ENCODE measurements at places on chromosomes 13 and 19.
A peak's percentile ranks its signal among the peaks of the same experiment; 100 is the strongest.

- no peak for DNase-seq
Measured at GRCh38 chr19:17530586-17530985, 19.1 kb downstream of the PGLS start.

- DNase-seq, result no peak
Measured at GRCh38 chr13:48488995-48489394, 43.9 kb downstream of the RCBTB2 start.

DNA sequence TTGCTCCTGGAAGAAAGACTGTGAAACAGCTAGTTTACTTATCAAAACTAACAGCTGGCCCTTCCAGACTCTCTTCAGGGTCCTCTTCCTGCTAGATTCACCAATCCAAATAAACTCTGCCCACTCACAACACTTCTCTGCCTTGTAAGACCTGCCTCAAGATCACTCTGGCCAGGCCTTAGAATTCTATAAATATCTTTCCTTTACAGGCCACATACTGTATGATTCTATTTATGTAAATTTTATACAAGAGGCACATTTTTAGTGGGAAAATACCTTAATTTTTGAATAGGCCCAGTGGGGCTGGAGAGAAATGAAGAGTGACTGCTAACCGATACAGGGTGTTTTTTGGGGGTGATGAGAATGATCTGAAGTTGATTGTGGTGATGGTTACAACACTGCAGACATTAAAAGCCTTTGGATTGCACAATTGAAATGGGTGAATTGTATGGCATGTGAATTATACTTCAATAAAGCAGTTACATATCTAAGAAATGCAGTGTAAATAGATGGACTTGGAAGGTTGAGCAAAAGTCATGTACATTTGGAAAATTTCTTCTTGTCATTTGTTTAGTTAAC is 141.8 kb downstream of the GPC5 start:
- no peak for DNase-seq

- DNase-seq, result no peak
Measured at GRCh38 chr19:12113121-12113520, 27.0 kb downstream of the ZNF20 start.

- no peak for DNase-seq
Measured at GRCh38 chr19:41205995-41206394, 13.0 kb downstream of the CYP2S1 start.

DNA sequence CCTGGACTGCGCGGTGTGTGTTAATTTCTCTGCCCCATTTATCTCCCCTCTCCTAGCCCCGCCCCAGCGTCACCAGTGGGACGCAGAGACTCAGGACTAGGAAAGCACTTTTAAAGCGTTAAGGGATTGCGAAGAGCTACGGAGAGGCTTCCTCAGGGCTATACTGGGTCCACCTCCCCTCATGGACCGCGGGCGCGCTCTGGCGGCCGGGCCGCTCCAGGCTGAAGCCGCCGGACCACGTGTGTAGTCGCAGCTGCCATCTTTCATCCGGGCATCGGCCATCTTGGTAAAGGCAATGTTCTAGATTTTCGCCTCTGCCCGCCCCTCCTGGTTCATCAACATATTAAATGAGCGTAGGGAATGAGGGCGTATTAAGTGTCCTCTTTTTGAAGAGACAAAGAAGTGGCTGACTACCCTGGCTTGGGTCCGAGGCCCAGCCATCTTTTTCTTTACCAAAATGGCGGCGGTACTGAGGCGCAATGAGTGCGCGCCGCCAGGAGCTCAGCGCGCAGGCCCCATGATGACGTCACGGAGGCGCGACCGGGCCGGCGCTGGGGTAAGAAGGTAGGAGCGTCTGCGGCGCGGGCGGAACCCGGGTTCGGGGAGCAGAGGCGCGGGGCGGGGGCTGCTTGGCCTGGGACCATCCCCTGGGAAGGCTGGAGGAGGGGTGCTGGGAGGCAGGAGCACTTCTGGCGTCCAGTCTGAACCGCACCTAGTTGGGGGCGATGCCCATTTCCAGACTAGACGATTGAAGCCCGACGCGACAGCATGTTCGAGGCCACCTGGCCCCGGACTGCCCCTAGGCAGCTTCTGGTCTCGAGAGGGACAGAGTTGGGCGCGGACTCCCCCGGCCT is at the start of gene CCDC124:
TSS of gene CCDC124 (plus strand) at position 531 of the 854 bp plus-strand sequence. CDS start 3,406 bp downstream, outside the sequence.
- DNase-seq, result peak; percentile 84

GRCh38 chr19:35911790-35912189 is 3.7 kb upstream of the TYROBP start:
- DNase-seq, result no peak

- DNase-seq, result no peak
Measured at GRCh38 chr13:44300895-44301638, 72.6 kb upstream of the SERP2 start.

DNA sequence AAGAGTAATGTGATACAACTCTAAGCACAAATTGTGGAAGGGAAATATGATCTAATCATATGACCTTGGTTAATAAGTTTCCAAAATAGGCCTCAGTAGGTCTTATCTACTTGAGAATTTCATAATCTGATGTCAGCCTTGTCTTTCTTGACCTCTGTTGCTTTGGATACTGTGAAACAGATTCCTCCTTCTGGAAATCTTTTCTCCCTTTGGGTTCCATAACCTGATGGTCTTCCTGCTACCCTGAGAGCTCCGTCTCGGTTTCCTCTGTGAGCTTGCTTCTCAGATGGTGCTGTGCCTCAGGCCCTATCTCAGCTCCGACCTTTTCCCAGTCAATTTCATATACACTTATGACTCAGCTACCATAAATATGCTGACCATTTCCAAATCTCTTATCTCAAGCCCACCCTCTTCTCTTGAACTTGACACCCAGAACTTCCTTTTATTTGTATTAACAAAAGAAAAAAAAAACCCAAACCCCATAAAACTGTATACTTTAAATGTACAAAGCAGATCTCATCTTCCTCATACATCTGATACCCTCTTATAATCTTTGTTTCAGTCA is 6.4 kb upstream of the SLC46A3 start:
- no peak for DNase-seq

DNA sequence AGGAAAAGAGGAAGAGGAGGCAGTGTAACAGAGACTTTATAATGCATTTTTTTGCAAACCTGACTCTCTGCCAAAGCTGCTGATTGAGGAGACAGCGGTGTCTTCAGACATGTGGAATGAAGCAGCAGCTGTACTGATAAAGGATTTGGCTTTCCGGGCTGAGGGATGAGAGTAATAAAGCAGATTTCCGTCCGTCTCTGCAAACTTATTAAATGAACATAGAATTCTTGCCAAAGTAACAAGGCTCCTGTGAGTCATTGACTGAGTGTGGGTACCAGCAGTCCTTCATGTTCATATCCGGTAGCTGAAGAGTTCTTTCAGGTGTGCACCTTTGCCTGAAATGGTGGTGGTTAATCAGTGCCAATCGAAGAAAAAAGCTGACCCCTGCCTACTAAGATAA is 112.6 kb downstream of the LIG4 start:
- no peak for DNase-seq

DNA sequence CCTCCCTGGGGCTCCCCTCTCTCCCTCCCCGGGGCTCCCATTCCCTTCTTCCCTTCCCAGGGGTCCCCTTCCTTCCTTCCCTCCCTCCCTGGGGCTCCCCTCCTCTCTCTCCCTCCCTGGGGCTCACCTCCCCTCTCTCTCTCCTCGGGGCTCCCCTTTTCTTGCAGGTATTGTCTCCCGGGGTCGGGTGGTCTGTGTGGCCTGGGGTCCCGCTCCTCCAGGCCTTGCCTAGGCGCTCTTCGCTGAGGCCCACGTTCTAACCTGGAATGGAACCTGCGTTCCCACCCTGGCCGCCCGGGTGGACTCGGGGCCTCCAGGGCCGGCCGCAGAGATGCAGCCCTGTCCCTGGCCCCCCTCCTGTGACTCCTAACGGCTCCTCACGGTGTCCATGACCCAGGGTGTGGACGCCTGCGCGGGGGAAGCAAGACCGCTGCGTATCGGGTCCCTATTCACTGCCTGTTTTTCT is 940 bp upstream of the DCUN1D2 start:
- DNase-seq, result no peak

- DNase-seq, result no peak
Measured at GRCh38 chr13:46131705-46132104, 26.9 kb upstream of the CPB2 start.

- DNase-seq, result no peak
Measured at GRCh38 chr13:26186995-26187394, 35.1 kb downstream of the RNF6 start.

DNA sequence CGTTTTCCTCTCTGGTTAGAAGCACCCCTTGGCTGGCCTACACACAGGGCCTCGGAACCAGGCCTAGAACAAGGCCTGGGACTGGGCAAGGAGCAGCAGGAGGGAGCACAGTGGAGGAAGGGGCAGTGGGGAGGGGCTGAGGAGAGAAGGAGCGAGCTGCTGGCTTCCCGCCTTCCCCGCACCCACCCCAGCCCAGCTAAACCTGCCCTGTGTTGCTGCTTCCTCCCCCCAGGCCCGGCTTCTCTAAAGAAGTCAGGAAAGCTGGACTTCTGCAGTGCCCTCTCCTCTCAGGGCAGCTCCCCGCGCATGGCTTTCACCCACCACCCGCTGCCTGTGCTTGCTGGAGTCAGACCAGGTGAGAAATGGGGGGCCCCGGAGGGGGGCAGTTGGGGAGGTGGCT is 24.3 kb downstream of the LYL1 start:
- DNase-seq, result no peak

DNA sequence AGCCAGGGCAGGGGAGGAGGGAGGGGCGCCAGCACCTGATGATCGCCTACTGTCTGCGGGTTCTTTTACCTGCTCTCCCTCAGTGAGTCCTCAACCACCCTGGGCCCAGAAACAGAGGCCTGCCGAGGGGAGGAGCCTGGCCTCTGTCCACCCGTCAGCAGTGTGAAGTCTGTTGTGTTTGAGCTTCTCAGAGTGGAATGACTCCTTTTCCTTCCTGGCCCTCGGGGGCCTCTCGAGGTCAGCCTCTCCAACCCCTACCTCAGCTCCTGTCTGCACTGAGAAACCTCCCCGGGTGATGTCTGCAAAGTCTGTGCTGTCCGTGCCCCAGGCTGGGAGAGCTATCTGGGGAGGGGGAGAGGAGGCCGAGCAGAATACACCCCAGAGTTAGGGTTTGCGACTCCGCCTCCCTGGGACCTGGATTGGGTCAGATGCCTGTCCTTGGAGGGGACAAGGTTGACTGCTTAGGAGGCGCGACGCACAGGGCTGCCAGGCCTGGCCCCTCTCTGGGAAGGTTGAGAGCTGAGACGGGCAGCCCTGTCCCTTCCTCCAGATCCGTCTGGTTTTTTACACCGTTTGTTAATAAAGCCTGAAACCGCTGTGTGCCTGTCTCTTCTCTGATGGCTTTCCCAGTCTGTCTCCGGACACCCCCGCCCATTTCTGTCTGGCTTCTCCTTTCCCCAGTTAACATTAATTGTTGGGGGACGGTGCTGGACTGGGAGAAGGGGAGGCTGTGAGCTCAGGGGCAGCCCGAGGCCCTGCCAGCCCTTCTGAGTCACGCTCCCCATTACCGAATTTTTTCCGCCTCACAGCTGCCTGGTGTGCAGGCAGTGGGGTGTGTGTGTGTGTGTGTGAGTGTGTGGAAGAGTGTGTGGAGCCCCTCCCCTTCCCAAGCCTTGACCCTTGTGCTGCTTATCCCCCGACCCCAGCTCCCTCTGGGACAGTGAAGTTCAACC is 989 bp upstream of the SSC5D start:
- no peak for DNase-seq

DNA sequence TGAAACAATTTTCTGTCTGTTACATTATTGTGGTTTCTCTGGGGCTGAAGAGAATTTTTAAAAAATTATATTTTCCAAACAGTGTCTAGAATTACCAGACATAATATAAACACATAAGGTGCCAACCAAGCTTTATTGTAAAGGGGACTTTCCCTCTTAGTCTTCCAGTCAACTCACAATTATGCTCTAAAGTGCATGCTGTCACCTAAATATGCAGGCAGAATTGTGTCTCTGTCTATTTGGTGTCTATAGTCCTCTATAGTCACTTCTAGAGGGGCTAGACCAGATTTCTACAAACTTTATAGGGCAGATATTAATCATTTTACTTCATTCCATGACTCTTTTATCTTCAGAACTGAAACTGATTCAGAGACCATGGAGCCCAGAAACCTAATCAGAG is 12.8 kb downstream of the ZNF254 start:
- DNase-seq, result no peak

DNA sequence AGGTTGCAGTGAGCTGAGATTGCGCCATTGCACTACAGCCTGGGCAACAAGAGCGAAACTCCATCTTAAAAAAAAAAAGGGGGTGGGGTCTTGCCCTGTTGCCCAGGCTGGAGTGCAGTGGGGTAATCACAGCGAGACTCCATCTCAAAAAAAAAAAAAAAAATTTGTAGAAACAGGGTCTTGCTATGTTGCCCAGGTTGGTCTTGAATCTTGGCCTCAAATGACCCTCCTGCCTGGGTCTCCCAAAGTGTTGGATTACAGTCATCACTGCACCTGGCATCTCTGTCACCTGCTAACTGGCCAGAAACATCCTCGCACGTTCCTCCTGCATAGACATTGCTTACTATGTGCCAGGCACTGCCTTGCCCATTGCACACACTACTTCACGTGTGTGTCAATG is 14.1 kb downstream of the RCN3 start:
- no peak for DNase-seq

DNA sequence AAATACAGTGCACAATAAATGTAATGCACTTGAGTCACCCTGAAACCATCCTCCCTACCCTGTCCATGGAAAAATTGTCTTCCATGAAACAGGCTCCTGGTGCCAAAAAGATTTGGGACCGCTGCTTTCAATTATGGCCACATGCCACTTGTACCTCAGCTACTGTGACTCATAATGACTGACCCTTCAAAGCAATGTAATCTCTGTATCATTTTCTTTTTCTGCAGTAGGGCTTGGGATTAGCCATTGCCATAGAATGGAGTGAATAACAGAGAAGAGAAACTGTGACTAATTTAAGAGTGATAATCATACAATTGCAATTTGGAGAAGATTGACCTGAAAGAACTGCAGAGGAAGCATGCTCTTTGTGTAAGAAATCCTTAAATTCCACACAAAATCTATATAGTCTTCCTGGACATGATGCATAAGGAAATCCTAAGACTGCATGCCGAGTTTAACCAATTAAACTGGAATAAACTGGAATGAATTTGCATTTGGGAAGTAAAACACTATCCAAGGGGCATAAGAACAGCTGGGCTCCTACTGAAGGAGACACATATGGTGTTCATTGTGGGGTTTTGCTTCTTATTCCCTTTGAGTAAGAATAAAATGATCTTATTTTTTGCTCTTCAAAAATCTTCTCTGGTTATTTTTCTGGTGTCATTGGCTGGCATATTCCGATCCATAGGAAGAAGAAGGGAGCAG is 59.5 kb upstream of the SLC7A1 start:
- no peak for DNase-seq

- no peak for DNase-seq
Measured at GRCh38 chr19:35318679-35319448, 10.1 kb upstream of the CD22 start.

DNA sequence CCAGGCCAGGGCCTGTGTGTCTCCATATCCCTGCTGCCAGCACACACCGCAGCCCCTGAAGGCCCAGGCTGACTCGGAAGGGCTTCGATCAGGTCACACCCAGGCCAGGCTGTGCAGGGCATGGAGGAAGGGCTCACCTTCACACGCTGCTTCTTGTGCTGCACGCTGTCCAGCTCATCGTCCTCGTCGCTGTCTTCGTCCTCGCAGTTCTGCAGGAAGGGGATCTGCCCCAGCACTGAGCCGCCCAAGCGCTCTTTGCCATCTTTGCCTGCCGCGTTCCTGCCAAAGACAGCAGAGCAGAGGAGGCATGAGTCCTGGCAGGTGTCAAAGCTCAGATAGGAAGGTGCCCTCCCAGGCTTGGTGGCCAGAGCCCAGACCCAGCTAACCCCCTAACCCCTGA is 13.7 kb upstream of the PRKD2 start:
- no peak for DNase-seq

GRCh38 chr19:1645299-1645698 is 7.1 kb downstream of the TCF3 start:
- no peak for DNase-seq

- DNase-seq, result no peak
Measured at GRCh38 chr19:8721334-8721733, at the start of gene OR2Z1. TSS of gene OR2Z1 (plus strand) at chr19:8721634. CDS start at chr19:8731029, 9,395 bp downstream.

Data from CD4-positive, alpha-beta T cell (primary cell).